NCI-H1105 (cell line): ENCODE measurements at places on chromosomes 11 and 22.
A peak's percentile ranks its signal among the peaks of the same experiment; 100 is the strongest.

DNA sequence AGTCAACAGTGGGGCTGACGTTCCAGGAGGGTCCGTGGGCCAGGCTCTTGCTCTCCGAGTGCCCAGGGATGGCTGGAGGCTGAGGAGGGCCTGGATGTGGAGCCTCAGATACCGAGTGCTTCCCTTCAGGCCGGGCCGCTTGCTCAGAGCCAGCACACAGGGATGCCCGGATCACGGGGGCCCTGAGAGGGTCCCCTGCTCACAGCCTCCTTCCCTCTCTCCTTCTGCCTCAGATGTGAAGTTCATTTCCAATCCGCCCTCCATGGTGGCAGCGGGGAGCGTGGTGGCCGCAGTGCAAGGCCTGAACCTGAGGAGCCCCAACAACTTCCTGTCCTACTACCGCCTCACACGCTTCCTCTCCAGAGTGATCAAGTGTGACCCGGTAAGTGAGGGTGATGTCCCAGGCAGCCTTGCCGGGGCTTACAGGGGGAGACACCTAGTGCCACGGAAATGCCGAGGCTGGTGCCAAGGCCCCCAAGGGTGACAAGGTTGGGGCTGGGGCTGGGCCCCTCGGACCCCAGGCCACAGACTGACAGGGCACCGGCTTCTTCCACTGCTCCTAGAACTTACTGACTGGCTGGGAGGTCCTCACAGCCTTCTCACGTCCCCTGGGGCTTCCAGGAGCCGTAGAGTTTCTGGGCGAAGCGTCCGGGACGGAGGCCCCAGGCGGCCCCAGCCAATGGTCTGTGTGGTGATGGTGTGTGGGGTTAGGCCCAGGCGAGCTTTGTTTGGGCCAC lies 7.0 kb downstream of the CCND1 start:
- DNase-seq = no peak

GRCh38 chr11:83583757-83584366 lies 297.7 kb upstream of the CCDC90B start:
- DNase-seq = no peak

DNA sequence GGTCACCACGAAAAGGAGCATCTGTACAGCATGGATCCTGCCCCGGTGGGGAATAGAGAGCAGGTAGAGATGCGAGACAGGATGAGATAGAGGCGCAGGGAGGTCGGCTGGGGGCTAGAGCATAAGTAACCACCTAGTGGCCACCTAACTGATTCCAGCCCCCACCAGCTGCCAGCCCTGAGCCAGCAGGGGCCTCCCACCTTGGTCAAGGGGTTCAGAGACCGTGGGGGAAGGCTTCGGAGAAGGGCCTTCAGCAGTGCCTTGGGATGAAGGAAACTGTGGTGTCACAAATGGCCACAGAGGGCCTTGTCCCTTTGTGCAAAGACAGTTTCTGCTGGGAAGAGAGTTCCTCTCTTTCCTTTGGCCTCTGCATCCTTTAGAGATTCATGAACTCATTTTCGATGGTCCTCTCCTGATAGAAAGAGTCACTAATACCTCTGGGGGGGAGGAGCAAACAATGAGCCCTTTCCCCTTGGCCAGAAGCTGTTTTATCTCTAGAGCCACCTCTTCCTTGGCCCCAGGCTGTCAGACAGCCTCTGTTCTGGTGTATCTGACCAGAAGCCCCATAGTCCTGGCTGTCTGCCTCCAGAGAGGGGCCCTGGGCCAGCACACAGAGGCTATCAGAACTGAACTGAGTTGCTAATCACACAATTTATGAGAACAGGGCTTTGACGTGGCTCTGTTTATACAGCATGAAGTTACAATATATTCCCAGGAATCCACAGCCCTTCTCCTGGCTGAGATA lies 146.0 kb downstream of the PARVA start:
- DNase-seq = no peak

DNA sequence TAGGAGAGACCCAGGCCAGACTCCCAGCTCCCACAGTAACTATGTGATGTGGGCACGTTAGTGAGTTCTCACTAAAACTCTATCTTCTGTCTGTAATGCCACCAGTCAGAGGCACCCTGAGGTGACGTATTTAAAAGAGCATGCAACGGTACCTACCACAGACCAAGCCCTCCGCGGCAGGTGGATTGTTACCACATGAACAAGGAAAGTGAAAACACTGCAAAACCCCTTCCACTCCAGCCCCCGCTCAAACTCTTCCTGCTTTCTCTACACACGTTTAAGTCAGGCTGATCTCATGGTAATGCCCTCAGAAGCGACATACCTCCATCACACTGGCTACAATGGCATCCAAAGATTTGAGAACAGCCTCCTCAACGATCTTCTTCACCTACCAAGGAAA lies 36.7 kb downstream of the SERPIND1 start:
- DNase-seq = no peak

DNA sequence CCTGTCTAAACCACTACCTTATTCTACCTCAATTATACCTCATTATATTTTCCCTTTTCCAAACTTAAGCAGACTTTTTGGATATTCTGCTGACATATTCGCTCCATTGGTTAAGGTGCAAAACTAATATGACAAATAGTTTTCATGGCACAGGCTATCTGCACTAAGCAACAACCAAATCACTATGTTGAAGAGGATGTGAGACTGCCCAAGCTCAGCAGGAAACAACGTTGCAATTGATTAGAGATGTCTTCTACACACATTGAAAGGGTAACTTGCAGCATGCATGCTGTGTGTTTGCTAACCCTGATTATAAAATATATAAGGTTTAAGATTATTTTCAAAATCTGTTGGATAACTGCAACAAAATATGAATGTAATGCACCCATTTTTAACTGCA lies 61.6 kb downstream of the STK33 start:
- no peak for DNase-seq

DNA sequence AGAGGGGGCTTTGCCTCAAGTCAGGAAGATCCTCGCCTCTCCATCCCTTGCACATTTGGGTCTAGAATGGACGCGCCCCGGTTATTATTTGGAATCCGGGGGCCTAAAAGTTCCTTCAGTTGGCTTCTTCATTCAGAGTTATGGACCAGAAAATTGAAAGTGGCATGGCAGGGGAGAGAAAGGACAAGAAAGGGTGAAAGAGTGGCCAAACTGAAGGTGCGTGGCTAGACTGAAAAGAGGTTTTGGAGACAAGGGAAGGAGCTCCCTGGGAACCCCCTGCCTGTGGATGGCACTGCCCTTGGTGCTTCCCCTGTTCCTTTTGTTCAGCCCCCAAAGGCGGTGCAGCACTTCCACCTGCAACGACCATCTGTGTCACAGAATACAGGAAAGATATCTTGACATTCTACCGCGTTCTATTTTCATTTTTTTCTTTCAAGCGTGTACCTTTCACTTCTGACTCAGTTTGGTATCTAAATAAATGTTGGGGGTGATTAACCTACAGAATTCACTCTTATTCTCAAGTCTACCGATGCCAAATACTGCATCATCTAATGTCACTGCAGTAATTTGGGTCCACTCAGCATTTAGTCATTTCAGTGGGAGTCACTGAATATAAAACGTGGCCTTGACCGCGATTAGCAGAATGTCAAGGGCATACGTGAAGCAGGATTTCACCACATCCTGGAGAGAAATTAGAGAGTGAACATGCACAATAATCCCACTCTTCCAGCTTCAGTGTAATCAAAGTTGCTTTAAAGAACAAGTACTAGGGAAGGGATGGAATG lies 88.1 kb upstream of the ARHGAP32 start:
- DNase-seq = no peak

DNA sequence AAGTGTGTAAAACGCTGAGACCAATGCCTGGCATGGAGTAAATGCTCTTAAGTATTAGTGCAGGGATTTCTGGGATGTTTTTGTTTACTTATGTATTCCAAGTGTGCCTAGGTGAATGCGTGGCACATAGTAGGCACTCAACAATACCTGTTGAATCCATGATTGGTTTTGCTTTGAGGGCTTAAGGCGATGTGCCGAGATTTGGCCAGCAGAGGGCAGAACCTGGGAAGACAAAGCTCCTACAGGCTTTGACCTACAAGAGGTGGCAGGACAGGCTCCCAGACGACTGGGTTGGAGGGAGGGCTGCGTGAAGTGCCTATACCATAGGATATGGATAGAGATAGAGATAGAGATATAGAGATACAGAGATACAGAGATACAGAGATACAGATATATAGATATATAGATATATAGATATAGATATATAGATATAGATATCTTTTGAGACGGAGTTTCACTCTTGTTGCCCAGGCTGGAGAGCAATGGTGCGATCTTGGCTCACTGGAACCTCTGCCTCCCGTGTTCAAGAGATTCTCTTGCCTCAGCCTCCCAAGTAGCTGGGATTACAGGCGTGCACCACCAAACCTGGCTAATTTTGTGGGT lies 13.9 kb downstream of the KCNE3 start:
- DNase-seq = peak; percentile 57

DNA sequence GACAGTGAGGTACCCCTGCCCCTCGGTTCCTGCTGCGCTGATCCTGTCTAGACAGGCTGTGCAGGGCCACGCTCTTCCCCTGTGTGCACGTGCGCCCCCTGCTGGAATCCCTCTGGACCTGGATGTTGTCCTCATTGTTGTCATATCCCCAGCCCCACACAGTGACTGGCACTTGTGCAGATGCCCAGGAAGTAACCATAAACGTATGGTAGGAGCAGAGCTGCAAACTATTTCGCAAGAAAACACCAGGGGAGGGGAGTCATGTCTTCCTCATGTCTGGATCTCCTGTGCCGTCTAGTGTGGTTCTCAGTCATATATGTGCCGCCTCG lies 114.7 kb downstream of the CRYBB2 start:
- DNase-seq = no peak

- DNase-seq = no peak
Observed at GRCh38 chr22:41009222-41009948, 58.2 kb downstream of the RBX1 start.

DNA sequence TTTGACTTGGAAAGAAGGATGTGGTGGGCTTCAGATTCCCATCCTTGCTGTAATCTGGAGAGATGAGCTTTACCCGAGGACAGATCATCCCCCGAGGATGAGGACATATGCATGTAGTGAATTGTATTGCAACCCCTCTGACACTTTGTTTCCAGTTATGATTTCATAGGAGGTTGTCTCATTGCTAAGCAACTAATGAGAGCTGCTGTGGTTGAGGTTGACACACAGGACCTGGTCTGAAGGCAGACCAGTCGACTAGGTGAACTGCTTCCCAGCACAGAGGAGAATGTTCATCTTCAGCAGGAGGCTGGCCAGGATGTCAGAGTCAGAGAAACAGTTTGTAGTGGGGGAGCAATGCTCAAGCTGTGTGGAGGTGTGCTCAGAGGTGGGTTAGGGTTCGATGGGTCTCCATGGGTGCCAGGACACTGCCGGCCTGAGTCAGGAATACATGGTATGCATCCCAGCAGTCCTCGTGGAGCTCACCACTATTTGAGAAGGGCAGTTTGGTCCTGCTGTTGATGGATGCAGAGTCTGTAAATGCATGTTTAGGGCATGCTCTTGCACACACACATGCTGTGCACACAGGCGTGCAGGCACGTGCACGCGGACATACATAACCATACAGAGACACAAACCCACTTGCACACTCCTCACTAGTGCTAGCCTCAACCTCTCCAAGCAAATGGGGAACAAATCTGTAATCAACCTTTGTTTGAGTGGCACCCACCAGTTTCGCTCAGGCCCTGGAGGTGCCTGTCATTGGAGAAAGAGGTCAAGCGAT lies 153.7 kb downstream of the TBC1D22A start:
- DNase-seq = no peak

DNA sequence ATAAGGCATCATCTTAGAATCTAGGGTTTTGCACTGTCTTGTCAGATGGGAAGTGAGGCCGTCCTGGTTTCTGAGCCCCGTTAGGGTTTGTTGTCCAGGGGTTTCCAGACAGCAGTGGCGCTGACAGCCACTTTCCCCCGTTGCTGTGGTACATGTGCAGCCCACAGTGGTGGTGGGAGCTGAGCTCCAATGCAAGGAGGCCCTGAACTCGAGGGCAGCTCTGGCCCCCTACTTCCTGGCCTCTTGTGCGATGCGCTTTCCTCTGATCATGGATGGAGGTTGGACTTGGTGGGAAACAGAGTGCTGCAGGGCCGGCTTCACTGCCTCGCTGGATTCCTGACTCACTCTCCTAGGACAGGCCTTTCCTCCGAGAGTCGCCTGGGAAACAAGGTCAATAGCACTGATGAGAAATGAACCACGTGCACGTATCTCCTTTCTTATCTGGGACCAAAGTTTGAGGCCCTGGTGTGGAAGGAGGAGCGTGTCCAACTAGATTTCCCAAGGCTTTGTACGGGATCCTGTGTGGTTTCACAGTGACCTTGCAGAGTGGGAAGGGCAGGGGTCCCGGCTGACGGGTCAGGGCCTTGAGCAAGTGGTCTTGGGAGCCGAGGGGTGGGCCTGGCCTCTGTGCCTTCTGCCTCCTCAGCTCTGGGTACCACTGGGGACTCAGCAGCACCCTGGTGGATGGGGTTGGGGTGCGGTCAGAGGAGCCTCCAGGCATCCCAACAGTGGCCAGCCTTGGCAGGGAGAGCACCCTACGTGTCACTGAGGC lies 3.7 kb downstream of the PHRF1 start:
- DNase-seq = no peak

- DNase-seq = peak; percentile 50
Observed at GRCh38 chr11:69637941-69638871, 2.8 kb upstream of the CCND1 start.

GRCh38 chr22:26023104-26023775 lies 146.0 kb upstream of the SEZ6L start:
- DNase-seq = no peak

DNA sequence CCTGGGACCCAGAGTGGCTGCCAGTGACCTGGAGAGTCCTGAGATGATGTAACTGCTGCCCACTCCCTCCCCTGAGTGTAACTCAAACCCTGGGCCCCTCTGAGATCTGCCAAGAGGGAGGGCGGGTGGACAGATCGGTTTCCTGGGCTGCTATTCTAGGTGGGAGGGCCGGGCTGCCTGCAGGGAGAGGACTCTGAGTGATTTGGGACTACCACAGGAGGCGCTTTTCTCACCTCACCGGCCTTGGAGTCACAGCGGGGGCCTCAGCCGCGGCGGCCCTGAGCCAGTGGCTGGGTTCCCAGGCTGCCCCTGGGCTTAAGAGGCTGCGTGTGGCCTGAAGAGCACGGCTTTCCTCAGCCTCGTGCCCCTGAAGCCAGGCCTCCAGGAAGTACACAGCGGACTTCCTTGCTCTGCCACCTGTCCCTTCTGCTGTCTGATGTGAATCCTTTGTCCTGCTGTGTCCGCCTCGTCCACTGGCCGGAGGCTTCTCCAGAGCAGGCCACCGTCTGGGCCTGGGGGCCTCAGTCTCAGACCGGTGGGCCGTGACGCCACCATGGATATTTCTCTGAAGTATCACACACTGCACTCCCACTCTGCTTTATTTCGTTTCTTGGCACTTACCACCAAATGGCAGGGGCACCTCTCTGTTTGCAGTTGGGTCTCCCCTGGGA lies 11.5 kb downstream of the RELT start:
- no peak for DNase-seq

- no peak for DNase-seq
Observed at GRCh38 chr11:12834166-12834565, 159.9 kb downstream of the TEAD1 start.

- DNase-seq = no peak
Observed at GRCh38 chr22:21650823-21651520, 8.9 kb downstream of the SDF2L1 start.
